Omental fat pad (tissue), 4 donors: ENCODE measurements at places on chromosomes 11 and 22.

DNA sequence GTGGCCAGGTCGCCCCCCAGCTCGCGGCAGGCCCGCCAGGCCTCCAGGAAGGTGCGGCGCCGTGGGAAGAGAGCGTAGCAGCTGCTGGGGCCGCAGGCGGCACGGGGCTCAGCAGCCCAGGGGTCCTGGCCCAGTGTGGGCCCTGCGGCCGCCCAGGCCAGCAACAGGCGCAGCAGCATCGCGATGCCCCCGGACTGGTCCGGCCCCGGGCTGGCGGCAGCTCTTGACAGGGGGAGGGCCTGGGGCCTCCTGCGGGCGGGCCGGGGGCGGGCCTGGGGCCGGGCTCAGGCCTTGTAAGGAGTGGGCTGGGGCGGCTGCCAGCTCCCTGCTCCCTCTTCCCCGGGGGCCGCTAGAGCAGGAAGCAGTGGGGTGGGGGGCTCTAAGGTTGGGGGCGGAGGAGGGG, at the start of gene CD248:
Gene CD248, minus strand, starts transcription at position 196 of the 403 bp plus-strand sequence. Its CDS starts 17 bp downstream, at position 179.
- DNase-seq, result no peak

GRCh38 chr11:26704249-26704648, 17.6 kb downstream of the SLC5A12 start:
- no peak for DNase-seq

- DNase-seq, result no peak
These were observed 829.7 kb upstream of the FAT3 start for GRCh38 chr11:91394727-91395414.

DNA sequence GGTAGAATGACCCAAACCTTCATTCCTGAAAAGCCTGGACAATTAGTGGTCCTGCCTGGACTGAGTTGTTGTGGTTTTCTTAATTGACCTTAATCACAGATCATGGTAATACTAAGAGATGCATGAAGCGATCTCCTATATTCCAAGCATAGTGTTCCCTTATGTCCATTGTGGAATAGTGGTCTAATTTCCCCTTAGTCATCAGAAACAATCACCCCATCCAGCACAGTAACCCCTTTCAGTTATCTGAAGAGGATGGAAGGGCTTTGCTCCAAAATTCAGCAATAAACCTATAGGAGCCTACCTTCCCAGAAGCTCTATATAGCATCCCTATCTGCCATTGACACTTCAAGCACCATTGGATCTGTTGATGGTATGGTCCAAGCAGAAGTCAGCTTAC, 6.8 kb upstream of the MS4A5 start:
- no peak for DNase-seq

- DNase-seq, result no peak
These were observed 44.7 kb downstream of the CADM1 start for GRCh38 chr11:115459563-115459962.

DNA sequence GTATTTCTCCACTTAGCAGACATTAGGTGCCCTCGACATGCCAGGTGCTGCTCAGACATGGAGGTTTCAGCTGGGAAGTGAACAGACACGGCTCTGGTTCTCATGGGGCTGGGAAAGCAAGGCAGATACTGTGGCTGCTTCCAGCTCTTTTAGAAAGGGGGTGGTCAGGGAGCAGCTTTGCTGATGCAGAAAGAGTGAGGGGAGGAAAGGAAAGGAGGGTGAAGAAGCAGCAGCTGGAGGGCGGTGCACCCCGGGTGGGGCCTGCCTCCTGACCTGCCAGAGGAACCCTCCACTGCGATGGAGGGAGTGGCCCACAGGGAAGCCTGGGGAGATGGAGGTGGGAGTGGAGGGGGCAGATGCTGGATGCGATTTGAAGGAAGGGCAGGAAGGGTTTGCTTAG, 76.8 kb downstream of the MORC2 start:
- no peak for DNase-seq

- no peak for DNase-seq
These were observed 94.9 kb downstream of the PRR5L start for GRCh38 chr11:36390963-36391471.

DNA sequence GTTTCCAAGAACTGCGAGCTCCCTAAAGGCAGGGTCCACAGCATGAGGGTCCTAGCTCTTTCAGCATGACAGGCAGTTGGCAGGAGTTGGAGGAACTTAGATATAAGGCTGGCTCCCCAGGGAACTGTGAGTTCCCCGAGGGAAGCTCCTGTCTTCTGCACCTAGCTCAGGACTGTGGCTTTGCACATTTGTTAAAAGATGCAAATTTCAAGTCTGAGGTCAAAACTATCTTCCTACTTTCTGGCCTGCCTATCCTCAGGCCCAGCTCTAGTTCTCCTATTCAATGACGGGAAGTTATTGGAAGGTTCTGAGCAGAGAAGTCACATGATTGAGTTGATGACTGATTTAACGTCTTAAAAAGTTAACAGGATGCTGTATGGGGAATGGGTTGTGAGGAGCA, 11.7 kb upstream of the UCP3 start:
- DNase-seq, result no peak

- no peak for DNase-seq
These were observed 104.3 kb downstream of the KCNQ1 start for GRCh38 chr11:2549080-2549479.

DNA sequence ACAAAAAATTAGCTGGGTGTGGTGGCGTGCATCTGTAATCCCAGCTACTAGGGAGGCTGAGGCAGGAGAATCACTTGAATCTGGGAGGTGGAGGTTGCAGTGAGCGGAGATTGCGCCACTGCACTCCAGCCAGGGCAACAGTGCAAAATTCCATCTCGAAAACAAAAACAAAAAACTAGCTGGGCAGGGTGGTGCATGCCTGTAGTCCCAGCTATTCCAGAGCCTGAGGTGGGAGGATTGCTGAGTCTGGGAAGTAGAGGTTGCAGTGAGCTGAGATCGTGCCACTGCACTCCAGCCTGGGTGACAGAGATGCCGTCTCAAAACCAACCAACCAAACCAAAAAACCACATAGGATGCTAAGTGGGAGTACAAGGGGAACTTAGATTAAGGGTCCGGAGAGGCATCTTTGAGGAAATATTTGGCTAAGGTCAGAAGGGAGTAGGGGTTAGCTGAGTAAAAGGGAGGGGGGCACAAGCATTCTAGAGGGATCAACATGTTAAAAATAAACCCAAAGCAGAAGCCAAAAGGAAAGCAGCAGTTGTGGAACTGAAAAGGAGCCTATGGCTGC, 10.2 kb downstream of the PHF5A start:
- DNase-seq, result no peak
